ENCODE measurements at places on chromosomes 6 and 20.

GRCh38 chr20:1626528-1627199 lies 6.9 kb upstream of the SIRPB1 start:
- DNase-seq = no peak

DNA sequence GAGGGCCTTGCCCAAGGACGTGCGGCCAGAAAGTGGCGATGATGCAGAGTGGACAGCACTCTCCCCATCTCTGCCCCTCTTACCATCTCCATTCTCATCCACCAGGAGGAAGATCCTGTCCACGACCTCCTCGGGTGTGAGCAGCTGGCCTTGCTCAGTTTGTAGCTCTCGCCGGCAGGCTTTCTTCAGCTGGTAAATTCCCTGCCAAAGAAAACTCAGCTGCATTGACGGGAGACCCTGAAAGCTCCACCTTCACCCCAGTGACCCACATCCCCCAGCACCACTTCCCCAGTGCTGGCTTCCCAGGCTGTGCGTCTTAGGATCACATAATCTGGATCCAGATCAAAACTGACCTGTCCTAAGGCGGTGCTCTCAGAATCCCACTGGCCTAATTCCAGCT lies 9.2 kb downstream of the GUCA1B start:
- no peak for DNase-seq

DNA sequence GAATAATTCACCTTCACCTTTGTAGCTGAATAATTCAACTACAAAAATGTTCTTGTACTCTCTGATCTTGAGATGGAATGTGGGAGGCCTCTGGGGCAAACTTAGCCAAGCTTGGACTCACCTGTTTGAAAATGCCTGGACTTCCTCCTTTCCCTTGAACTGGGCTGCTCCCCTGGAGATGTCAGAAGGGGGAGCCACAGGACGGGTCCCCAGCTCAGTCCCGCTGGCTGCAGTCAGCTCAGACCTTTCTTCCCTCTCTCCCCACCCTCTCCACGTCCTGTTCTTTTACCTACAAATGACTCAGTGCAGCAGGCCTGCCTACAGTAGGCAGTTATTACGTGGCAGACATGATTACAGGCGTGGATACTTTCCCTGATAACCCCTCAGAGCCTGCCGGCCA lies 131.5 kb upstream of the RALGAPA2 start:
- DNase-seq = no peak

DNA sequence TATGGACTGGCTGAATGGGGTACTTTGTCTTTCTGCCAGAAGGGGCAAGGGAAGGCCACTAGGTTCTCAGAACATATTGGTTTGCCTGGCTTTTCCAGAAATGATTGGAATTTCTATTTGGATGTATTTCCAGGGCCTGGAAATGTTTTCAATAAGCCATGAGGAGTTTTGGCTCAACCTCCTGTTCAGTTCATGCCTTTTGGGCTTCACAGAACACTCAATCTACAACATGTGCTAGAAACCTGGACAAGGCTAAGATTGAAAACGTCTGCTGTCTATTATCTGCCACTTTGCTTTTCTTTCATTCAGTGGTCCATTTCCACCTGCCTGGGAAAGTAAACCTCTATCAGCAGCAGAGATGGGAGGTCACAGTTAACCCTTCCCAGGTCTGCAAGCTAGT lies 793.4 kb downstream of the TENT5A start:
- no peak for DNase-seq

DNA sequence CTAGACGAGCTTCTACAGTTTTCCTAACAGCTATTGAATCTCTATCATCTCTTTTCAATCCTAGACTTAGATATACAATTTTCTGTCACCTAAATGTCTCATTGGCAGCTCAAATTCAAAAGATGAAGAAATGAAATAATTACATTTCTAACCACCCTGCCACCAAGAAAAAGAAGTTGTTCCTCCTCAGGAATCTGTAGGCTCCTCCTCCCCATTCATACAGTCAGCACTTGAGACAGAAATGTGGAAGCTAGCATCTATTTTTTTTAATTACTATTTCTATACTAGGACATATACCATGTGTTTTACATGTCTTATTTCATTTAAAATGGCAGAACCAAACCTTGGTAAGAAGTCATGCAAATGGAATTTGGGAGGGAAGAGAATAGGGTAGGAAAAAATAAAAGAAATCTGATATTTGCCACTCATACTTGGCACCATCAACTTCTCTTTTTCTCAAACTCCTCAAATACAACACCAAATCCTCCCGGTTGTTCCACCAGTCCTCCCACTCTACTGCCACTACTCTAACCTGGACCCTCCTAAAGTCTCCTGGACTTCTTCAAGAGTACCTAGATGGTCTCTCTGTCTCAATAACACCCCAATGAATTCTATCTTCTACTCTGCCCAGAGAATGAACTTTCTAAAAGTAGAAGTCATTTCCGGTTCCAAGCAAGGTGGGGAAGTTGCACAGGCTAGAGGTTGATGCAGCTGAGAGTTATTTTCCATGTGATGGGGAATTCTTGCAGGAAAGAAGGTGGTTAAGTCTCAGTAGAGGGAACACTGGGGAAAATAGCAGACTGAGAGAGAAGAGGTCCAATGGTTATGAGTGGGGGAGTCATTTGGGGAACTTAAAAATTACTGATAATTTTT lies 54.1 kb downstream of the ATXN1 start:
- no peak for DNase-seq

DNA sequence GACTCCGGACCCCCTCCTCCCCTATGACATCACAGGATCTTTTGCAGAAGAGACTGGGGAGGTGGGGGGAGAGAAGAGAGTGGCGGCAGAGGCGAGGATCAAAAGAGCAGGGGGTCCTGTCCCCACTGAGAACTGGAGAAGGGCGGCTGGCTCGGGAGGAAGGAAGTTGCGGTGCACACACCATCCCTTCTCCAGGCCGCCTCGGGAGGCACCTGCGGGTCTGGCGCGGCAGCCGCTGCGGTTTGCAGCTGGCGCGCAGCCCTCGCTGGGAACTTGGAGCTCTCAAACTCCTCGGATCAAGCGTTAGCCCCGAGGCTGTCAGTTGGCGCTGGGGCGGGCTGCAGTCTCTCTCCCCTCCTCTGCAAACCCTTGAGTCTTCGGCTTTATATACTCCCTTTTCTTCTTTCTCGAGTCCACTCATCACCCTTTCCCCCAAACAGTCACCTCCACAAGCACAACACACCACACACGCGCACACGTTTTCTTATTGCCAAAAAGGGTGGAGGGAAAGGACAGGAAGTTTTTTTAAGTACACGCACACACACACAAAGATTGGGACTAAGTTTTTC lies 180.7 kb downstream of the TBXT start:
- DNase-seq = no peak

GRCh38 chr20:49866051-49866450 lies 49.3 kb downstream of the SPATA2 start:
- DNase-seq = no peak

DNA sequence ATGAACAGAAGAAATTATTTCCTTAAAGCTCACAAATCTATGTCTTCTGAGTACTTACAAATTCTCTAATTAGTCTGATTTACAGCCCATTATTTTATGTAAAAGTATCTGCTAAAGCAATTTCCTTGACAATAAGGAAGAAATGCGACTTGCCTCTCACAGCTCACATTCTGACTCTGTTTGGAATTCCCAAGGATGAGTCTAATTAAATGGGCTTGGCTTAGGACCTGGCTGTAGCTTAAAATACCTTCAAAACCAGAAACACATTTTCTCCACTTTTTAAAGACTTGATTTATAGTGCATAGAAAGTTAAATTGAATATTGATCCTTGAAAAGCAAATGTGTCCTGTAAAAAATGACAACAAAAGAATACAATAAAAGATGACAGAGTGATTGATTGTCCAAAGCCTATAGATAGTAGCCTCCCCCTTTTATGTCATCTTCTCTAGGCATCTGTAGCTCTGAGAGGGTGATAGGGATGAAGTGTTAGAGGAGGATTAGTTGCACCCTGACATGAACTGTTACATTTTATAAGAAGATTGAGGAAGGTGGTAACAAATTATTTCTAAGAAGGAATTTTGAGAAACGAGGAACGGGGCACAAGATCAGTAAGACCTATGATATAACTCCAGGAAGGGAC lies 118.9 kb downstream of the MACROD2 start:
- DNase-seq = no peak

DNA sequence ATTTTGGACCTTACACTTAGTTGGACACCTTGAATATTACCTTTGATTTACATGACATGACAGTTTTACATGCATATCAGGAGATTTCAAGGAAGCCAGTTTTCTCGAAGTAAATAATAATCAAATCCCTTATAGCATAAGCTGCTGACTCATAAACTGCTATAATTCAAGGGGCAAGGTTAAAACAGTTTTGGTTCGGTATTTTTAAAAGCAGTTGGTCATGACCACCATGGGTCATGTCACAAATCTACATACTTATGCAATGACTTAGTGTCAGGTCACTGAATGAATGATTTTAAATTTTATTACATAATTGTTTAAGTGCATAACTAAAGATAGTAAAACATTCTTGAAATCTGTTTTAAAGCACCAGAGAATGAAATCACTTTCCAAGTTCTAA lies 158.0 kb downstream of the DST start:
- no peak for DNase-seq

GRCh38 chr6:119312875-119313338 lies 36.7 kb downstream of the MAN1A1 start:
- no peak for DNase-seq

- DNase-seq = no peak
Observed at GRCh38 chr6:94372229-94372628, 952.9 kb upstream of the EPHA7 start.

- no peak for DNase-seq
Observed at GRCh38 chr20:4156411-4156810, 141.1 kb upstream of the RNF24 start.

GRCh38 chr20:58109918-58110635 lies 118.4 kb downstream of the ANKRD60 start:
- no peak for DNase-seq

DNA sequence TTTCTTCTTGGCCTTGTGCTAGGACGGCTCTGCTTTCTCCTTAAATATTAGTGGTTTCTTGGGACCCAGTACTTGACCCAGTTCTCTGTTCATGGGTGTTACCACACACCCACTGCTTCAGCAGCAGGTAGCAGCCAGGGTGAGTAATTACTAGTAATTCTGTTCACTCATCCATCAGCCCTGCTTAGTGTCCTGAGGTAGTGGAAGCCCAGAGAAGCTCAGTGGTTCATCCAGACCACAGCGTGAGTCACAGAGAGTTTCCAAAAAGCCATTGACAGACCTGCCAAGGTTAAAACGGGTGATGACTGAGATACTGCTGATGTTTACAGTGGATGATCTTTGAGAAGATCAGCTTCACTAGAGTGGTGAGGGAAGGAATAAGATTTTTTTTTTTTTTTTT lies 51.7 kb upstream of the HINT3 start:
- DNase-seq = no peak

DNA sequence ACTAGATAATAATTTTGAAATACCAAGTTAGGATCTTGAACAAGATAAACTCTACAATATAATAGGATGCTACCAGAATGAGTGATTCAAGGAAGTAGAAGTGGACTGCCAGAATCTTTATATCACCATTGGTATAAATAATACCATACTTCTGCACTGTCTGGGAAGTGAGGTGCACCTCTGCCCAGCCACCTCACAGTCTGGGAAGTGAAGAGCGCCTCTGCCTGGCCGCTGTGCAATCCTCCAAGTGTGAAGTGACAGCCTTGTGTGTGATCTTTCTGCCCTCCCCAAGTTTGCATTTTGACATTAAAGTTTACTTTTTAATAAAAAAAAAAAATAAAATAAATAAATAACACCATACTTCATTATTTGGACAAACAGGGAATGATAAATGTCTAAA lies 18.8 kb downstream of the LATS1 start:
- no peak for DNase-seq
